ENCODE measurements at places on chromosomes 3 and 15.

DNA sequence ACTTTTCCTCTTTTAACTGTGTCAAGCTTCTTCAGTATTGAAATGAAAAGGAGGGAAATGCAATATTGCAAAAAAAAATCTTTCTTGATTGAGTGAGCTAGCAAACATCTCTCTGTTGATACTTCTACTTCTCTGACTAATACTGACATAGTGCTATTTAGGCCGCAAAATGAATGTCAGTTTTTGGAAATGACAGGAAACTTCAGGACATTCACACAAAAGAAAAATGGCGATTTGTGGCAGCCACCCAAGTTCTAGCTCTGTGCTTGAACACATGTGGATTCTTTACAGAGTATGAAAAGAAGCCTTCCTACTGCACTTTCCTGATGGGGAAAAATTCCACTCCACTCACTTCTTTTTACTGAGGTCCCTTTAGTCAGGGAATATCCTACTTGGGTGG, 486.8 kb upstream of the ALCAM start:
- no peak for DNase-seq

GRCh38 chr15:96574782-96575181, 244.3 kb downstream of the NR2F2 start:
- no peak for DNase-seq

DNA sequence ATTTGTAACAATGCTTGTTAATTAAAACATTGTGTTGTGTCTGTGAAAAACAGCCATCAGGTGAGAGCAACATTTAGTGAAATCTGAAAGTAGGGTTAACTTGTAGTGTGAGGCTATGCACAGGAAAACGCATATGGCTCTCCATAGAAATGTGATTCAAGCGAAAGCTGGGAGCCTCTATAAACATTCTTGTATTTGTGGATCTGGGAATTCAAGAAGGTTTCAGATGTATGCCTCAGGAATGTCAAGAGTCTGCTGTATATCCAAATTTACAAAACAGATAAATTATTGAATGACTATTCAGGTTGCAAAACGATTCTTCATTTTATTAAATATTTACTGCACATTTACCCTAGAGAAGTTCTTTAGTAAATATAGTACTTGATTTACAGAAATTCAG, 166.0 kb downstream of the THSD4 start:
- no peak for DNase-seq

- DNase-seq, result no peak
Measured at GRCh38 chr3:65787340-65787739, 251.4 kb downstream of the MAGI1 start.

GRCh38 chr3:127233371-127233770, 40.4 kb downstream of the PRR23E start:
- DNase-seq, result no peak

DNA sequence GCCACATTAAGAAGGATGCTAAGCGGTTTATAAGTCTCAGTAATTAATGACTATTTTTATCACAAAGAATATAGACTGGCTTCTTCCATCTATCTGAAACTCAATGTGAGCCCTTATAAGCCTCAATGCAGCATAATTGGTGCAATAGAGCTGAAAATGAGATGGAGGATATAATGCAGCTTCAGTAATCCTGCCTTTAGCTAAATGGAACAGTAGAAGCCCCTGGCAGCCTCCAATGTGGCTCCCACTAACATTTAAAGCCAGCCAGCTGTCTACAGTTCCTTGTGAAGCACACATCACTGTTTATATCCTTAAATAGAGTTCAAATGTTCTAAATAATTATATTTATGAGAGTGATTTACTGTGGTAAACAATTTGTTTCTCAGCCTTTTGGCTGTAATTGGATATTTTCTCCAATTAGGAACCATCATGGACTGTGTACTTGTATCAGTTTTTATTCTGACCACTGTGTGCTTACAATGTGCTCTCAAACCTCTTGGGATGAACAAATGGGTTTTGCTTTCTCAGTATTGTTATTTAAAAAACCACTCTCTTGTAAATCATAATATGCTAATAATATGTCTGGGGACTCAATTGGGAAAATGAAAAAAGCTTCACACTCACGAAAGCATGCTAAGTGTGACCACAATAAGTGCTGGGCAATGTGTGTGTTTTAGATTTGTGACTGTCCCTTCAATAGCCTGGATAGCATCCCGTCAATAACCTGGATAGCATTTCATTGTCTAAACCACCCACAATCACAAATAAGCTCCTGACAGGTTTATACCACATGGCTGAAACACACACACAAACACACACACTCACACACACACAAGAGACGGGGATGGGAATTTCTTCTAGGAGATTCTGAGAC, 366.6 kb downstream of the GBE1 start:
- no peak for DNase-seq

GRCh38 chr3:186290796-186291195, 71.2 kb downstream of the DGKG start:
- DNase-seq, result no peak

GRCh38 chr15:26260517-26261133, 397.5 kb upstream of the ATP10A start:
- DNase-seq, result no peak

GRCh38 chr3:16488637-16489036, 24.9 kb downstream of the RFTN1 start:
- DNase-seq, result no peak

GRCh38 chr15:72057548-72058091, 60.3 kb downstream of the MYO9A start:
- DNase-seq, result no peak

- no peak for DNase-seq
Measured at GRCh38 chr15:70237626-70238025, 139.9 kb upstream of the TLE3 start.

- DNase-seq, result no peak
Measured at GRCh38 chr15:47304656-47305055, 412.6 kb upstream of the SEMA6D start.

DNA sequence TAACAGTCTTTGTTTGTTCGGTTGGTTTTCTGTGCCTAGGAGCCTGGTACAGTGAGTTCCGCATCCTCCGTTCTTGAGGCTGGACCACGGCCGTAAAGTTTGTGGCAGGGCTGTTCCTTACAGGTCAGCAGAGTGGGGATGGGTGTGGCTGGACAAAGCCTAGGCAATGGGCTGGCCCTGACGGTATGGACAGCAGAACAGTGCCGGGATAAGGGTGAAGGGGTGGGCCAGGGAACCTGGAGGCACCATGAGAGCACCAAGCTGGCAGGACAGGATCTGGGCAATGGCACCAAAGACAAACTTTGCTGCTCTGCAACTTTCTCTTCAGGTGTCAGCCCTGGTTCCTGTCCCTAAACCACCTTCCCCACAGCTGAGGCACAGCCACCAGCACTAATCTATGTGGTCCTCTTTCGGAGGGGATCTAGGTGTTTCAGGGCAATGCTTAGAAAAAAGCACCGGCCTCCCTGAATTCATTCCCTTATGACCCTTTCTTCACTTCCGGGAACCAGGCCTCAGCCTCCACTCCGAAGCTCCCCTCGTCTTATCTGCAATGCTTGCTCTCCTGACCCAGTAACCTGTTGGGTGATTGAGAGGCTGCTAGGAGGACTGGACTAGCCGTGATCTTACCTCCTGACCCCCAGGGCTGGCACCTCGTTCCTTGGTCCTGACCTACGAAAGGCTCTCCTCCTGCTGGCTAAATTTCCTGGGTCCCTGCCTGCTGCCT, 54.4 kb downstream of the KLHL6 start:
- DNase-seq, result no peak

- DNase-seq, result no peak
Measured at GRCh38 chr3:5219216-5219615, 31.7 kb downstream of the EDEM1 start.

- DNase-seq, result no peak
Measured at GRCh38 chr15:52113235-52113634, 660 bp upstream of the BCL2L10 start.

DNA sequence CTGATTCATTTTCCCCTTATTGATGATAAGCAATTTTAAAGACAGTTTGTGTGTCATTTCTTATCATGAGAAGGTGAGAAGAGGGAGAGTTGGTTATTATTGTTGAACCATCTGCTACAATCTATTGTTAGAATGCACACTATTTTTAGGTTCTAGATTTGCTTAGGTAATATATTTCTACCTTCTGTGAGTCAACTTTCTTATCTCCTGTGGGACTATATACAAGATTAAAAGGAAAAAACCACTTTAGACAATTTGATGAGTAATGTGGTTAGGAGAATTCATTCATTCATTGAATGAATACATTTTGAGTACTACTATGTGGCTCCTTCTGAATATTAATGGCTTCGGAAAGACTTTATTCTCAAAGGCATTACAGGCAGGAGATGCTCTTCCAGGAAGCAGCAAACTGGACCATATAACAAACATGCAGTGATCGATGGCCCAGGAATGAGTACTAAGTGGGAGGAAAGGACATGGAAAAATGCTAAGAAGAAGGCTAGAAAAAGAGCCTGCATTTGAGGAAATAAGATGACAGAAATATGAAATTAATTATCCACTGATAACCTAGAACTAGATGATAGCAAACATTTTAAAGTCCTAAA, 22.4 kb downstream of the SPTSSB start:
- no peak for DNase-seq

DNA sequence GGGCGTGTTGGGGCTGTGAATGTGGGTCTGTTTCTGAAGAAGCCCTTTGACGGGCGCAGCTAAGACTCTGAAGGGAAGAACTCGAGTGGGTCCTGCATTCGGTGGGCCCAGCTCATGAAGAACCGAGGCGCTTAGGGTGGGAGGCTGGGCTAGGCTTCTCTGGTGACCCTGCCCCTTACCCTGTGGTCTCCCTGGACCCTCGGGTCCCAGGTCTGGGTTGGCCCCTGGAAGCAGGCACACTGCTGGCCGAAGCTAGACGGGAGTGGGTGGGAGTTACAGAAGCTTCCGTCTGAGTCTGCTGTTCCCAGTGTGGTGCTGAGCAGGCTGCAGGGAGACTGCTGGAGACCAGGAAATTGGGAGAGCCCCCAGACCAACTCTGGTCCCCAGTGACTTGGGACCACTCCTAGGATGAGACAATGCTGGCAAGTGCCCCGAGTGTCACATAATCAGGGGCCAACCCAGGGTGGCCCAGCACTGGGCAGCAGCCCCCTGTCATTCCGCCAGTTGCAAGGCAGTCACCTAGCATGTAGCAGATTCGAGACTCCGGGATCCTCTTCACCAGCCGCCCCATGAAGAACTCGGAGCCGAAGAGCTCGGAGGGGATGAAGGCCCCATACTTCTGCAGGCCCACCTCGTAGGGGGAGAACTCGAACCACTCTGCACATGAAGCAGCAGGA, 16.7 kb upstream of the EHD4 start:
- DNase-seq, result no peak

- no peak for DNase-seq
Measured at GRCh38 chr15:81955382-81956062, 90.3 kb downstream of the MEX3B start.

DNA sequence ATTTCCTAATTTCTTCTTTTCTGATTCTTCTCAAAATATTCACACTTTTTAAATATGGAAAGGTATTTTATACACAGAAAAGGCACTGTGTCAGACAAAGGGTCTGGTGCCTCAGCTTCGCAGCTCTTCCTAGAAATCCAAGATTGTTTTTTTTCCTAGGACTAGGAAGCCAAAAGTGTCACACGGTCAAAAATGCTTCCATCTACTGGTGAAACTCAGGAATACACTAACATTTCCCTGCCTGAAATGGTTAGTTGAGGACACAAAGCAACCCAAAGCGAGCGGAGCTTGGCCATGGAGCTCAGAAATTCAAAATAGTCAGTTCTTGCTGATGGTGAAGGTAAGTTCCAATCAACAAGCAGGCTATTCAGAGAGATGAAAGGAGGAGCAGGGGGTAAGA, 426.5 kb upstream of the RASGRP1 start:
- DNase-seq, result no peak

GRCh38 chr3:104510131-104510849, 856.4 kb upstream of the ALCAM start:
- no peak for DNase-seq

DNA sequence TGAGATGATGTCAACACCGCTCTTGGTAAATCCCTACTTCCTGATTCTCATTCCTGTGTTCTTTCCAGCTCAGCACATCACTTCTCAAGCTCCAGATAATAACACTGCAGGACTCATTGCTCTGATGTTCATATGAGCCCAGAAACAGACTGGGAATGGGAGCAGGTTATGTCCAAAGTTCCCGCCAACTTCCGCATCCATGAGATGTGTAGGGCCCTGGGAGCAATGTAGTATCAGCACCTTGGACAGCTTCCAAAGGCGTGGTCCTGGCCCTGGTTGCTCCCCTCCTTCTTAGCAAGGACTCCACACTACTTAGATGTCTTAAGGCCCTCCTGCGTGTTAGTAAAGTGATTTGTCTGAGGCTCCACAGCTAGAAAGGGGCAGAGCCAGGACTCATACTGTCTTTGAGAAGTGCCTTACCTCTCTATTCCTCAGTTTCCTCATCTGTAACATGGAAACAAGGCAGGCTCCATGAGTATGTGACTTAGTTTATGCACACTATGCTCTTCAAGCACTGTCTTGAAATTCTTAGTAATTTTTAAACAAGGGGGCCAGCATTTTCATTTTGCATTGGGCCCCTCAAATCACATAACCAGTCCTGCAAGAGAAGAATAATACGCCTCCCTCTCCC, 27.9 kb upstream of the SLC6A1 start:
- DNase-seq, result no peak

- DNase-seq, result no peak
Measured at GRCh38 chr15:85019815-85020590, 38.3 kb downstream of the PDE8A start.

DNA sequence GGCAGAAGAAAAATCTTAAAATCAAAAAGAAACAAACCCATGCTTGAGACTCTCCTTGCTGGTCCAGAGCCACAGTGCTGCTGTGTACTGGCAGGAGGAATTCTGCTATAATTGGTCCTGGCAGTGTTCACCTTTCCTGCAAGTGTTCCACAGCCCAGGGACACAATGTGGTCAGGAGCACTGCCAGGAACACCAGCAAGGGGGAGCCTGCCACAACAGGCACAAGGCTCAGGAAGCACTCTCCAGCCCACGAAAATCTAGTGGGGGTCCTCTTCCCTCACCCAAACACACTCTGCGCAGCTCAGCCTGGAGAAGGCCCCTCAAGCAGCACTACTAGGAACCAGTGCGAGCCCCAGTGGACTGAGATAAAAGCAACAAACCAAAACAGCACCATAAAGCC, 92.9 kb downstream of the UBE3A start:
- DNase-seq, result no peak

DNA sequence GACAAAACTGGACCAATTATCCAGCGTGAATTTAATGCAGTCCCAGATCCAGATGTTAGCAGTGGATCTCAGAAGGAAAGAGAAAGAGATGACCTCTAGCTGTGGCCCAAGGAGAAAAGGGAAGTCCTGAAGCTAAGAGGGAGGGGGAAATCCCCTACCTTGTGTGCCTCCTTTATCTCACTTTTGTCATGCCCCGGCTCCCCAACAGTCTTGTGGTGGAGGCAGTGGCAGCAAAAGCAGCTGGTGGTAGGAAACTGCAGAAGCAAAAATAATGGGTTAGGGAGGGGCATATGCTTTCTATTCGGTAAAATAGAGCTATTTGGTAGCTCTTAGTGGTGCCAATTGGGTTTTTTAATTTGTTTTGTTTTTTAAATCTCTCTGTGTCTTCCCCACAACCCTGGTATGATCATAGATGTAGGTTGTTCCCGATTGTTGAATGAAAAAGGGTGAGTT, 56.5 kb downstream of the MCTP2 start:
- DNase-seq, result peak; percentile 26

All from stimulated activated CD4-positive, alpha-beta T cell treated with anti-CD3 and anti-CD28 coated beads, TNF-alpha, amount 100 ng/mL, for 24 hours (primary cell).